ENCODE measurements at places on chromosomes 1 and 21. TPM values are rescaled to one million over a fixed set of nuclear protein-coding genes. Genes with fewer than 3 reads are reported as not detected.

The FAM78B gene
- total RNA-seq: under 0.01 TPM

The CRNN gene
- total RNA-seq: not detected

The HDGF gene
- total RNA-seq: 138 TPM

The AQP10 gene
- total RNA-seq: 0.12 TPM

The SUSD4 gene
- total RNA-seq: under 0.01 TPM

The WDR64 gene
- not detected for total RNA-seq

The DNASE2B gene
- not detected for total RNA-seq

Measured in smooth muscle cell of the coronary artery (primary cell).